ENCODE measurements at places on chromosomes 5 and 9.
A peak's percentile ranks its signal among the peaks of the same experiment; 100 is the strongest.

GRCh38 chr9:112065806-112066606, 109.1 kb downstream of the SUSD1 start:
- no peaks in the 10 kb centered on the region for H3K27me3 ChIP-seq
- H3K36me3 ChIP-seq, result peaks cover 23% of the 10 kb centered on the region
- H3K27ac ChIP-seq, result peak overlapping the region; percentile 94
- H3K4me3 ChIP-seq, result no peak overlapping the region

- H3K4me1 ChIP-seq, result peaks cover 7% of the 10 kb centered on the region
- no peak for DNase-seq
- H3K27me3 ChIP-seq, result peaks cover 4% of the 10 kb centered on the region
- H3K27ac ChIP-seq, result peak overlapping the region; percentile 49
Measured at GRCh38 chr5:156929366-156929948, 33.6 kb downstream of the TIMD4 start.

DNA sequence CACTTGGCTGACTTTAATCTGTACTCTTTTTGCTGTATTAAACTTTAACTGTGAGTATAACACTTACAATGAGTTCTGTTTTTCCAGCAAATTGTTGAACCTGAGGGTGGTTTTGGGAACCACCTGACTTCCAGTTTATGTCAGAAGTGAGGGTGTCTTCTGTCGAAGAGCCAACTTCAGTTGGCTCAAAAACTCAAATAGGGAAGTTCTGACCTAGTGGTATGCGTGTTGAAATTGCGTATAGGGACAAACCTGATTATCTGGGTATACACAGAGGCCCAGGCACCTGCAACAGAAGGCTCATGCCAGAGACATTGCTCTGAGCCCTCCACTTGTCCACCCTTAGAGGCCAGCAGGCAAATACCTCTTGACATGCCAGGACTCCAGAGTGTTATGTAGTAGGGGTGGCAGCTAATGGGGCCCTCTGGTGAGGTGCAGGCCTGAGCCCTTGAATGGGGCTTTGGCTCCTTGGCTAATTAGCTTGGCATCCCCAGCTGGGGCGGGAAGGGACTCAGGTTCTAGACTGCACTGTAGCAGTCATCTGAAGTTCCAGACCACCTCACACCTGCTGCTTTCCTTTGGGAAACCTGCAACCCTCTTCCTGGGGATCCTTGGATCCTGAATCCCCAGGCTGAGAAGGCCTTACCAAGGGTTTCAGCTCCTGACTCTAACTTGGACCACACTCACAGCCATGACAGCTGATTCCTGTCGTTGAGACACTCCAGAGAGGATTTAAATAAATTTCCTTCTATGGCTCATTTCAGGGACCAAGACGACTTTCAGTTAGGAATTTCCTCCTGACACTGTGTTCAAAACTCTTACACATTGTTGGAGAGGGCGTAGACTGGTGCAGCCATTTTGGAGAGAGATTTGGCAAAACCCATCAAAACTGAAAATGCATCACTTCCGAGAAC, 189.6 kb downstream of the HSPA4 start:
- H3K27me3 ChIP-seq, result no peaks in the 10 kb centered on the region
- H3K36me3 ChIP-seq, result no peaks in the 10 kb centered on the region
- peaks cover 5% of the 10 kb centered on the region for H3K4me1 ChIP-seq
- no peak for DNase-seq

DNA sequence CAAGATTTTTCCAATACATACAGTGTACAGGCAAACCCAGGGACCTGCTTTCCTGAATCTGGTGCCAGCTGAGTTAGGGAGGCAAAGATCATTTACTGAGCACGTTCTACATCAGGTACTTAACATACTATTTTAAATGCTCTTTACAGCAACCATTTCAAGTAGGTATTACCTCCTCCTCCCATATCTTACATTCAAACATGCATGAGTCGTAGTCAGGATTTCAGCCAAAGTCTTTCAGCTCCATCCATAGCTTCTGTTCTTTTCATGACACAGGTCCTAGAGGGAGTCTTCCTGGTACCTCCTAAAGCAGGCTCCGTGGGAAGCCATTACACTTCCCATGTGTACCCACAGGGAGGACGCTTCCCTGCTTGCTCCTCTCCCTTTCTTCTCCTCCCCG, 11.7 kb downstream of the KCNV2 start:
- DNase-seq, result no peak
- H3K4me1 ChIP-seq, result no peaks in the 10 kb centered on the region

GRCh38 chr5:80915716-80916115, 44.4 kb upstream of the RASGRF2 start:
- H3K4me3 ChIP-seq, result no peak overlapping the region
- DNase-seq, result no peak
- H3K27ac ChIP-seq, result no peak overlapping the region
- H3K36me3 ChIP-seq, result no peaks in the 10 kb centered on the region

DNA sequence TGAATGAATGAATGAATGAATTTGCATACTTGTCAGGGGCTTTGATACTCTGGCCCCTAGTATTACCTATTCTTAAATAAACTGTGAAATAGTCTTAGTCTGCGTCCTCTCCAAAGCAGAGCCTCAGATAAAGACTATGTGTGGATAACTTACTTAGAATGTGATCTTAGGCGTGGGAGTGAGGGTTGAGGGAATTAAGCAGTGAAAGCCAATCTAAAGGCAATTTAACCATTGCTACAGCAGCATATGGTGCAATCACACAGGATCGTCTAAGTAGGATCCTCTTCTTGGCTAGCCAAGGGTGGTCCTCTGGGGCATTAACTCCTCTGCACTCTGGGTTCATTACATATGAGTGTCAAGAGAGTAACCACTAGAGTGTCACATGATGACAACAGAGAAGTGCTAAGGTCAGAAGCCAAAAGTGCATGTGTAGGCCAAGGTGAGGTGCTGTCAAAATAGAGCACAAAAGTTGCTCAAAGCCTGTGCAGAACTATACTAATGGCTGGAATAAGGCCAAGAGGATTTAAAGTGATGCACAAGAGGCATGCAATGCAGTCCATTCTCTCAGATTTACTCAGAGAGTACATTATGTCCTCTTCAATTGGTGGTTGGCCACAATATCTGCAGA, 274.4 kb upstream of the SEMA6A start:
- DNase-seq, result no peak
- peaks cover 6% of the 10 kb centered on the region for H3K27me3 ChIP-seq
- H3K4me1 ChIP-seq, result no peaks in the 10 kb centered on the region
- no peak overlapping the region for H3K27ac ChIP-seq

- no peaks in the 10 kb centered on the region for H3K27me3 ChIP-seq
- H3K27ac ChIP-seq, result no peak overlapping the region
- no peaks in the 10 kb centered on the region for H3K4me1 ChIP-seq
- H3K36me3 ChIP-seq, result no peaks in the 10 kb centered on the region
- no peak for DNase-seq
Measured at GRCh38 chr5:175855041-175855720, 16.2 kb upstream of the CPLX2 start.

- no peaks in the 10 kb centered on the region for H3K36me3 ChIP-seq
- H3K27me3 ChIP-seq, result no peaks in the 10 kb centered on the region
- H3K4me1 ChIP-seq, result peaks cover 13% of the 10 kb centered on the region
- no peak overlapping the region for H3K4me3 ChIP-seq
- DNase-seq, result no peak
Measured at GRCh38 chr9:91795598-91796241, 154.3 kb downstream of the ROR2 start.

DNA sequence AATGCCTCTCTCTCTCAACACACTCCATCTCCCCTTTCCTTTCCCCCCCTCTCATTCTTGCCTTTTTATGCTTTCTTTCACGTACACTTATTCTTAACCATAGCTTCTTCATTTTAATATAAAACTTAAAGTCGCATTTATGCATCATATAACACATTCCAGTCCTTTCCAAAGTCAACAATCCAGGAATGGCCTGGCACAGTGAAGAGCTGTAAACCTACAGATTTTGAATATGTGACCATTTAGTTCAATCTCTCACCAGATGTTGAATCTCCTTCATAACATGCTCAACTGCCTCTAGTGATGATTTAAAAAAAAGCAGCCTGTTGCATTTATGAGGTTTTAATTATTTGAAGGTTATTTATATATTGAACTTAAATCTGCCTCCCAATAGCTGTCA, 186.2 kb upstream of the GRAMD2B start:
- H3K27ac ChIP-seq, result no peak overlapping the region
- no peaks in the 10 kb centered on the region for H3K27me3 ChIP-seq
- no peak overlapping the region for H3K4me3 ChIP-seq
- no peaks in the 10 kb centered on the region for H3K36me3 ChIP-seq
- no peak for DNase-seq
- H3K4me1 ChIP-seq, result peaks cover 8% of the 10 kb centered on the region

GRCh38 chr5:179610109-179610902, 13.2 kb downstream of the HNRNPH1 start:
- peaks cover 23% of the 10 kb centered on the region for H3K4me1 ChIP-seq
- DNase-seq, result no peak
- peak overlapping the region; percentile 69 for H3K27ac ChIP-seq
- no peak overlapping the region for H3K4me3 ChIP-seq

DNA sequence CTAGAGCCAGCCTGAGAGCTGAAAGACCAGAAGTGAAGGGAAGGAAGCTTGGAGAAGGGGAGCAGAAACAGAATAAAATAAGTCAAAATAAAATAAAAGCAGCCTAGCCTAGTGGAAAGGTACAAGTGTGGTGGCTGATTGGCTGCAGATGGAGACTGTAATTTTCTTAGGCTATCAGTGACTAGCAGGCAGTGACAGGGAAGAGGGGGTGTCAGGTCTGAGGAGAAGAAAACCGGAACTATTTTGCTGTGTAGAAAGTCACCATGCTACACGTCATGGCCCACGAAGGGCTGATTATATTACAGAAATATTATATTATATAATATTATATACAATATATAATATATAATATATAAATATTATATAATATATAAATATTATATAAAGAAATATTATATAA, 98.1 kb upstream of the TAF11L2 start:
- no peak for DNase-seq
- no peaks in the 10 kb centered on the region for H3K36me3 ChIP-seq
- H3K27me3 ChIP-seq, result peaks cover 21% of the 10 kb centered on the region

DNA sequence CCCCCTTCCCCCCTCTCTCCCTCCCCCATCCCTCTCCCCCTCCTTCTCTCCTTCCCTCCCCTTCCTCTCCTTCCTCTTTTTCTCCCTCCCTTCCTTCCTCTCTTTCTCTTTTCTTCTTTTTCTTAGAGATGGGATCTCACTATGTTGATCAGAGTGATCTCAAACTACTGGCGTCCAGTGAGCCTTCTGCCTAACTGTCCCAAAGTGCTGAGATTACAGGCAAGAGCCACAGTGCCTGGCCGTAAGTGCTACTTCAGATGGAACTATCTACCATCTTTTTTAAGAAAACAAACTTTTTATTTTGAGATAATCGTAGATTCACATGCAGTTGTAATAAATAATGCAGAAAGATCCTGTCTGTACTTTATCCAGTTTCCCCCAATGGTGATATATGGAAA, 6.3 kb downstream of the RCL1 start:
- H3K27ac ChIP-seq, result peak overlapping the region; percentile 53
- peaks cover 4% of the 10 kb centered on the region for H3K36me3 ChIP-seq
- H3K4me3 ChIP-seq, result no peak overlapping the region
- H3K4me1 ChIP-seq, result peaks cover 18% of the 10 kb centered on the region

- no peaks in the 10 kb centered on the region for H3K27me3 ChIP-seq
- peaks cover 7% of the 10 kb centered on the region for H3K36me3 ChIP-seq
- DNase-seq, result no peak
- no peak overlapping the region for H3K27ac ChIP-seq
- no peaks in the 10 kb centered on the region for H3K4me1 ChIP-seq
- no peak overlapping the region for H3K4me3 ChIP-seq
Measured at GRCh38 chr5:51944500-51945125, 561.4 kb downstream of the ISL1 start.

GRCh38 chr9:134937164-134937555, 19.4 kb upstream of the FCN1 start:
- no peak for DNase-seq
- no peak overlapping the region for H3K4me3 ChIP-seq
- H3K27ac ChIP-seq, result no peak overlapping the region
- H3K27me3 ChIP-seq, result peaks cover 16% of the 10 kb centered on the region
- no peaks in the 10 kb centered on the region for H3K36me3 ChIP-seq

DNA sequence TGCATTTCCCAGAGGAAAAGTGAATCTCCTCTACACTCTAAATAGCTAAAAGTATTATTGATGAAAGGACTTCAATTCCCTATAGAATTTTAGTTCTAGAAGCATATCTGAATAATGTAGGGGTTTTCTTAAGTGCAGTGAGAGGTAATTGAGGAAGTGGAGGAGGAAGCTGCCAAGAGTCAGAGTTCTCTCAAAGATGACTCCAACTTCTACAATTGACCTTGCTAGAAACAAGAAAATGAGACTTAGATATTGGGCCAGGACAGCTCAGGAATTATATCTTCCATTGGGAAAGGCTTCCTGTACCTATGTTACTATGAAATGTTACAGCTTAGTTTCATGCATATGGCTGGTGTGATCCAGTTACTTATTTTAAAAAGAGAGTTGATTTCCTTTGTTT, 10.4 kb upstream of the F2R start:
- no peaks in the 10 kb centered on the region for H3K27me3 ChIP-seq
- no peaks in the 10 kb centered on the region for H3K4me1 ChIP-seq
- H3K36me3 ChIP-seq, result peaks cover 2% of the 10 kb centered on the region
- H3K27ac ChIP-seq, result no peak overlapping the region
- no peak overlapping the region for H3K4me3 ChIP-seq

GRCh38 chr9:70950270-70950669, 171.2 kb downstream of the TRPM3 start:
- no peak overlapping the region for H3K27ac ChIP-seq
- H3K4me3 ChIP-seq, result no peak overlapping the region
- no peaks in the 10 kb centered on the region for H3K36me3 ChIP-seq
- DNase-seq, result no peak
- peaks cover 3% of the 10 kb centered on the region for H3K4me1 ChIP-seq

DNA sequence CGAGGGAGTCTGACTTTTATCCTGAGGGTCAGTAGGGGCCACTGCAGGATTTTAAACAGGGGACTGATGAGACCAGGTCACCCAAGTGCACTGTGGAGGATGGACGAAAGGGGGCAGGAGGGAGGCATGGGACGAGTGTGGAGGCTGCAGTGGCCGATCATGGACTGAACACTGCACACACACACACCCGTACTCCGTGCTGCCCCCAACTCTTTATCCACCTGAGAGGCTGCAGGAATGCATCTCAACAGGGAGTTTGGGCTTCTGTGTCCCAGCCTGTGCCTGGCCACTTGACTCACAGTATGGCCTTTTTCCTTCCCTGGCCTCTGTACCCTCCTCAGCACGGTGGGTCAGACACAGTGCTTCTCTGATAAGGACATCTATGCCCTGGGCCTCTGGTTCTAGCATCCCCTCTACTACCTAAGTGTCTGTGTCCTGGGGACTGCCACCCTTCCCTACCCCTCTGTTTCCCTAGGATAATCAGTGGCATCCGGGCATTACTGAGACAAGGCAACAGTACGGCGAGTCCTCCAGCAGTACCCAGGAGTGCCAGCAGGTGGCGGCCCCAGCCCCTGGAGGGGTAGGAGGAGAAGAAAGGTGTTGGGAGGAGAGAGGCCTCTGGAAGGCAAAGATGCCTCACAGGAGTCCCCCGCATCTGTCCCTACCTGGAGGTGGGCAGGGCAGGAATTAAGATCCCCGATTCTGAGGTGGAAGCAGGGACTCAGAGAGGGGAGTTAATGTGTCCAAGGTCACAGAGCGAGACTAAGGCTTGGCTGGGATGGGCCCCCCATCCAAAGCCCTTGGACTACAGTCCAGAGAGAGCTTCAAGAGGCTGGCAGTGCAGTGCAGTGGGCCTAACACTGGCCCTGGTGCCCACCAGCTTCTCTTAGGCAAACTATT, 5.1 kb upstream of the CDX1 start:
- no peaks in the 10 kb centered on the region for H3K36me3 ChIP-seq
- no peak overlapping the region for H3K27ac ChIP-seq
- H3K4me1 ChIP-seq, result peaks cover 9% of the 10 kb centered on the region
- H3K27me3 ChIP-seq, result peaks cover 35% of the 10 kb centered on the region
- DNase-seq, result peak; percentile 84
- H3K4me3 ChIP-seq, result no peak overlapping the region
